ENCODE measurements at places on chromosomes 6 and 20.

GRCh38 chr6:159899994-159900745, 9.4 kb downstream of the MAS1 start:
- no peak for DNase-seq

DNA sequence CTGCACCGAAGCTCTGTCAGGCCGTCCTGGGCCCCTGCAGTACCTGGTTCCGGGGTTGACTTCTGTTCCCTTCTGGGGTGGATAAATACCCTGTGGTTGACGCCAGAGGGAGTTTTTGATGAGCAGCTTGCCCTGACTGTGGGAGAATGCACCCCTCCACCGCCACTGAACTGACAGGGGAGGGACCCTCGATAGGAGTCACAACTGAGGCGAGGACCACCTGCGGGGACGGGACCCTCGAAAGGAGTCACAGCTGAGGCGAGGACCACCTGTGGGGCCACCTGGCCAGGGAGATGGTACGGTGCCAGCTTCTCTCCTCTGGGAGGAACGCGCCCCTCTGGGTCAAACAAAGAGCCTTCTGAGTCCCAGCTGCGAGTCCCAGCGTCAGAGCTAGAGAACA, 100.1 kb upstream of the FRMD1 start:
- DNase-seq = no peak

- no peak for DNase-seq
These were observed 737.4 kb downstream of the KIF16B start for GRCh38 chr20:15835811-15836210.

GRCh38 chr6:23367311-23367710, 758.7 kb upstream of the NRSN1 start:
- no peak for DNase-seq

DNA sequence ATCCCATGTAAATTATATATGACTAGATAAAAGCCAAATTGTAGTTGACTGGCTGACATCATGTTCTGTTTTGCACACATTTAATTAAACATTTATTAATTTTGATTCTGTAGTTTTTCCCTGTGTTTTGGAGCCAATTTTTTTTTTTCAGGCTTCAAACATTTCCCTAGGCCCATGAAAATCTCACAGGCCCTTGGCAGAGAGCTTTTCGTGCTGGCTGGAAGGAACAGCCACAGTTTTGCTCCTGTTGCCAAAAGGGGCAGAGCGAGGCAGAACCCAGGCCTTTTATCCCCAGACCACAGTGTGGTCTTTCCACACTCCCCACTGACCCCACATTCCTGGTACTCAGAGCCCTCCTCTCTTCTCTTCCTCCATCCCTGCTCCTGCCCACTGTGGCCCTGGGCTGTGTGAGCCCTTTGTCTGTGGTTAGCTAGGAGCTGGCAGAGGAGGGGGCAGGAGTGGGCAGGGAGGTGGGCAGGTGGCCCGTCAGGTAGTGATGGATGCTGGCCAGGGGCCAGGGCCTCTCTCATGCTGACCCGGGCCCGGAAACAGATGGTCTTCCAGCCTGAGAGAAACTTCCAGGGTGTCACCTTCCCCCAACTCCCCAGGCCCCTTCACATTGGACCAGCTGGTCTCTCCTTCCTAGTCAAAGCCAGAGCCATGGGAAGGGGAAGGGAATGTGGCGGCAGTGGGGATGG, 19.4 kb upstream of the CCM2L start:
- no peak for DNase-seq

DNA sequence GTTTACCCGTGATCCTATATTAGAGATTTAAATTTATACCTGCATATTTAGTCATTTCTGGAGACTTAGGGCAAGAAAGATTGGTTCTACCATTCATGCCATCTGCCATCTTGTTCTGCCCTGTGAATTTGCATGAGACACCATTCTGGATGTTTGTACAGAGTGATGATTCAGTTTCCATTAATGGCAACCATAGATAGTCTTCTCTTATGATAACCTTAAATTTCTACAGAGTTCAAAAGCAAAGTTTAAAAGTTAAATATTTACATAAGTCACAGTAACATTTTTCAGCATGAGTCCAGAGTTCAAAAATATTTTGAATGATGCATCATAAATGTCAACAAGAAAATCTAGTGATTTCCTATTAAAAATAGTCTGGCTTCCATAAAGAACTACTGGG, 23.2 kb downstream of the PLCB1 start:
- DNase-seq = no peak

DNA sequence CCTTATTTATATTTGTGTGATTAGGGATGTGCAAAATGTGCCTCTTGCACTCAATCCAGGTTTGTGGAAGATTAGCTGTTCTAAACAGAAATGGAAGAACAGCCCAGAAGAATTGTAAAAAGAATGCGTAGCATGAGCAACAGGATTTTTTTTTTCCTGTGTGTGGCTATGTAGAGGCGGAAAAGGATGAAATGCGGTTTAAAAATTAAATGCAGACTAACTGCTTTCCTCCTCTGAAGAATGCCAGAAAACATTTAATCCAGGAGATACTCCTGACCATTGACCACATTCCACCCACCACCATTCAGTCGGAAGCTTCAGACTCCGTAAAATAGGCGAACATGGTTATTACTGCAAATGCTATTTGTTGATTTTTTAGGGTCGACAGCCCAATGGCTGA, 83.4 kb downstream of the BMP6 start:
- DNase-seq = no peak

- no peak for DNase-seq
These were observed 124.4 kb downstream of the KCNQ5 start for GRCh38 chr6:72746276-72746675.

GRCh38 chr6:25007269-25007699, 71.5 kb upstream of the RIPOR2 start:
- no peak for DNase-seq

GRCh38 chr6:23681743-23682142, 444.3 kb upstream of the NRSN1 start:
- DNase-seq = no peak

DNA sequence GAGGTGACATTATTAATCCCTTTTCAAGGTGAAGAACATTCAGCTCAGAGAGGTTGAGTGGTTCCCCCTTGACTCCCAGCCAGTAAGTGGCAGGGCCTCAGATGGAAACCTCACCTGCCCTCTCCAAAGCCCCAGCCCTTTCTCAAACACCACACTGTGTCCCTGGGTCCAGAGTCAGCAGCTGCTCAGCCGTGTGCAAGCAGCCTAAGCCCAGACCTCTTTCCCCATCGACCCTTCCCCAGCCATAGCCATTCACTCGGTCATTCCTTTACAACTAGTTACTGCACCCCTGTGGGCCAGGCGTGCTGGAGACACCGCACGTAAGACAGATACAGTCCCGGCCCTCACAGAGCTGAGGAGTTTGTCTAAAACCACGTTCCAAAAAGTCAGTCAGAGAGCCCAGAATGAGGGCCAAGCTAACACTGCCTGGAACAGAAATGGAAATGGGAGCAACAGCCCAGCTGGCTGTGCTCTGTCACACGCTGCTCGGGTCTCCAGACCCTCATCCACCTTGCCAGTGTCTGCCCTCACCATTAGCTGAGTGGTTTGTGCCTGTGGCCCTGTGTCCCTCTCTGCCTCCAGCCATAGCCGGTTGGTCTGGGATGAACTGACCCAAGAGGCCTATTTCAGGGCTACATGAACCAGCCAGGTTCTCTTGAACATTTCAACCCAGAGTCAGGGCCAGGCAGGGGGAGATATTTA, 29.6 kb downstream of the ZC3H12D start:
- no peak for DNase-seq

DNA sequence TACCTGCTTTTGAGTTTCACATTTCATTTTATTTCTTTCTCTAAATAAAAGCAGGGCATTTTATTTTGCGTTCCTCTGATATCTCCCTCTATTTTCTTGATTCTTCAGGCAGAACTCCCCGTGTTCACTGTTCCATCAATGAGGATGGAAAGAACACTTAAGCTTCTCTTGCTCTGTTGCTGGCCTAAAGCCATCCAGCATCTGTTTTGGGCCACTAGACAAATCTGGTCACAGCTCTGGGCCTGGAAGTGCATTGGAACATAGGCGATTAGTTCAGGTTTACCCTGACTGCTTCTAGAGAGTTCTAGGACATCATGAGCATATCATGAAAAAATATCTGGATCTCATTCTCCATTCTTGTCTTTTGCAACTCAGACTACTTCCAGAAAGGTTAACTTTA, 611.2 kb downstream of the UTRN start:
- no peak for DNase-seq

DNA sequence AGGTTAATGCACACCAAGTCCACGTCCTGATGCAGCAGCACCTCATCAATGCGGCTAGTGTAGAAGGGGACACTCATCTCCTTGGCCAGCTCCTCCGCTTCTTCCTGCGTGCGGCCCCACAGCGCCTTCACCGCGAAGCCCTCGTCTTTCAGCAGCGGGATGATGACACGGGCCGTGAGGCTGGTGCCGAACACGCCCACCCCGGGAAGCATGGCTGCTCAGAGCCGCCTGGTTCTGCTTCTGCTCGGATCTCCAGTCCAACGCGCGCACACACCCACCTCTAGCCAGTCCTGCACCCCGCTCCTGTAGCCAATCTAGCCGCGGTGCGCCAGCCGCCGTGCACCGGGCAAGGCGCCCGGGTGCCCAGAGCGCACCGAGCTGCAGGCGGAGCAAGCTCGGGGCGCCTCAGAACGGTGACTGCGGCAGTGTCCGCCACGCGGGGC, 700 bp downstream of the GFOD1 start:
- peak; percentile 44 for DNase-seq

- no peak for DNase-seq
These were observed 175.8 kb upstream of the ARID1B start for GRCh38 chr6:156601152-156602065.

GRCh38 chr6:110705543-110705942, 109.7 kb downstream of the CDK19 start:
- no peak for DNase-seq

DNA sequence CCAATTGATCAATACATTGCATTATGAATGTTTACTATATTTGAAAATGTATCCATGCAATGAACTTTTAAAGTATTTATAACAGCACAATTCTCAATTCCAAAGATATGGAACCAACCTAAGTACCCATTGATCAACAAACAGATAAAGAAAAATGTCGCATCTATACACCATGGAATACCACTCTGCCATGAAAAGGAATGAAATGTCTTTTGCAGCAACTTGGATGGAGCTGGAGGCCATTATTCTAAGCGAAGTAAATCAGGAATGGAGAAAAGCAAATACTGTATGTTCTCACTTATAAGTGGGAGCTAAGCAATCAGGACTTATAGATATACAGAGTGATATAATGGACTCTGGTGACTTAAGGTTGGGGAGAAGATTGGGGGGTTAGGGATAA, 22.9 kb downstream of the SRPK1 start:
- DNase-seq = no peak

- no peak for DNase-seq
These were observed 24.6 kb downstream of the PMEPA1 start for GRCh38 chr20:57685146-57685758.

DNA sequence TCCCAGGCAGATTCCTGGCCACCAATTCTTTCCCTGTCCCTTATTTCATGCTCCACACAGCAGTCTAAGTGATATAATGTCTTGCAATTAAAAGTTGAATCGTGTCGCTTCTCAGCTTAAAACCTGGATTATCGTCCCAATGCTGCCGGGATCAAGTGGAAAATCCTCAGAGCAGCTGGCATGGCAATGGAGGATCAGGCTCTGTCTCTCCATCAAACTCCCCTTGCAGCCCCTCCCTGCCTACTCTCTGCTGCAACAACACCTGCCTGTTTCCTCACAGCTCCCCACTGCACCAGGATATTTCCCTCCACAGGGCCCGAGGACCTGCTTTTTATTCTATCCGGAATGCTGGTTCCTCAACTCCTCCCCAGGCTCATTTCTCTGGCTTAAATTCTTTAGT, 277.1 kb downstream of the SYNE1 start:
- DNase-seq = no peak

Measured in activated CD4-positive, alpha-beta T cell treated with anti-CD3 and anti-CD28 coated beads for 24 hours (primary cell).